ENCODE measurements at places on chromosomes 12 and 14. TPM values are rescaled to one million over a fixed set of nuclear protein-coding genes. Genes with fewer than 3 reads are reported as not detected.

DNA sequence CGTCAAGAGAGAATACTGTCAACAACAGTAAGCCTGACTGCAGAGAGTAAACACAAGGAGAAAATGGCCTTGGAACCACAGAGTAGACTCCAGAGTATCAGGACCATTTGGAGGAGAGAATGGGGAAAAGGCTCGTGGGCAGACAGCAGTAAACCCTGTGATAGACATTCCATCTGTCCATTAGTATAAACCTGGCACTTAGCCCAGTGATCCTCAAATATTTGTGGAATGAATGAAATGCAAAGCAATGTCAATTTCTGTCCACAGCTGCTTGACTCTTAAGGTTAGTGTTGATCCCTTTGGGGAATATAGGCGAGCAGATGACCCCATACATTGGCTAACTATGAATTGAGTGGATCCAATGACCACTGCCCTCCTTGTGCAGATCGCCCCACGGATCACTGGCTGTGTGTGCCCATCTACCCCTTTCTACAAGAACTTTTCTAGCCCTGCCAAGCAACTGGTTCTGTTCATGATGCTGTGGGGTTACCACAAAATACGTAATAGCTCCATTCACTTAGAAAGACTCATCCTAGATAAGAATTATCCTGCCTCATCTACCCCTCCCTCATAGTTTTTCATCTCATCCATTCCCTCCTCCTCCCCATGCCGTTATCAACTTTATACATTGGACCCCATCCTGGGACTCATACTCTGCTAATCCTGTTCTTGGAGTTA is 846.8 kb downstream of the NRXN3 start:
- DNase-seq = no peak

Gene WASHC3
- 33.0 TPM for total RNA-seq

DNA sequence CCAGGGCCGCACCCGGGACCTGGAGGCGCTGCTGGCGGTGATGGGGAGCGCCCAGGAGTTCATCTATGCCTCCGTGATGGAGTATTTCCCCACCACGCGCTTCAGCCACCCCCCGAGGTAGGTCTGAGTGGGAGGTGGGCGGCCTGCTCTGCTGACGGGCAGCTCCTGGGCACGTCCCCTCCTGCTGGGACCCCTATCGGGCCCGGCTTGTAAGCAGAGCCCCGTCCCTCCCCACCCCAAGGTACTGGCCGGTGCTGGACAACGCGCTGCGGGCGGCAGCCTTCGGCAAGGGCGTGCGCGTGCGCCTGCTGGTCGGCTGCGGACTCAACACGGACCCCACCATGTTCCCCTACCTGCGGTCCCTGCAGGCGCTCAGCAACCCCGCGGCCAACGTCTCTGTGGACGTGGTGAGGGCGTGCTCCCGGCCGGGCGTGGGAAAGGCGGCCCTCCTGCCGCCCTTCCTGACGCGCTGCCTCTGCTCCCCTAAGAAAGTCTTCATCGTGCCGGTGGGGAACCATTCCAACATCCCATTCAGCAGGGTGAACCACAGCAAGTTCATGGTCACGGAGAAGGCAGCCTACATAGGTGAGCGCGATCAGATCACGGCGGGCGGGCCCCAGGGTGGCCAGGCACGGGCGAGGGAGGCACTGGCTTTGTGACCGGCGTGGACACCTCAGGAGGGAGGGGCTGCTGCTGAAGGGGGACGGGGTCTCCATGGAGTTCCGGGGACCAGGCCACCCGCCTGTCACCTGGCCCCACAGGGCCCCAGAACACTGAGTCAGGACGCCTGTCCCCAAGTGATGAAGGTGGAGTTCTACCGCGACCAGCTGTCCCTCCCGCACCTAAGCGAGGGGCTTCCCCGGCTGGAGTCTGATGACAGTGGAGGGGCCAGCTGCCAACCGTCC is 7.3 kb downstream of the PLD4 start:
- peak; percentile 94 for DNase-seq

Gene B3GNT4
- 1.0 TPM for total RNA-seq

GRCh38 chr14:77281852-77282410 is 10.9 kb upstream of the NGB start:
- no peak for DNase-seq

Gene RNFT2
- total RNA-seq = 6.6 TPM

- no peak for DNase-seq
Measured at GRCh38 chr12:92615086-92615485, 87.7 kb upstream of the PLEKHG7 start.

Gene MMP17
- total RNA-seq = 1.3 TPM

Gene VRTN
- total RNA-seq = not detected

- no peak for DNase-seq
Measured at GRCh38 chr12:92504594-92504981, 198.2 kb upstream of the PLEKHG7 start.

DNA sequence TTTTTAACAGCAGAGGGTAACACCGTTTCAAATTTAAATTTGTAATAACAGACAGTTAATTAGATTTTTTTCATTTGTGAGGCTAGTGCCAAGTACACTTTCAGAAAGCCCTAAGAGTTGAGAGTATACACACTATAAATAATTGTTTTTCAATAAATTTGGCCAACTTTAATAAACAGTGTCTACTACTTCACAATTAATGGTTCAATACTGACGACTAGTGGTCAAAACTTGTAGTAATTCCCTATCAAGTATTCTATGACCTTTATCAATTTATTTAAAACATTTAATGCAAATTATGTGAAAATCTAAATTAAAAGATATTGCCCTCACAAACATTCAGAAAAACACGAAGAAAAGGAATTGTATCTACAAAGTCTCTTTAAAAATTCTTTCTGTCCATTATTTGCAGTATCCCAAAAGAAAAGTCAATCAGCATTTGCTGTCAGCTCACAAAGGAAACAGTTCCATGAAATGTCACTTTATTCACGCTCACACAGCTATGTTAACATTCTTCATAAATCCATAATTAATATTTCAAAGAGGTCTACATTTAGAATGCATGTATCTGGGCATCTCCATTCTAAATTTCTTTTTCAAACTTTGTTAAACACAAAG is 91.2 kb downstream of the CEP128 start:
- DNase-seq = no peak

DNA sequence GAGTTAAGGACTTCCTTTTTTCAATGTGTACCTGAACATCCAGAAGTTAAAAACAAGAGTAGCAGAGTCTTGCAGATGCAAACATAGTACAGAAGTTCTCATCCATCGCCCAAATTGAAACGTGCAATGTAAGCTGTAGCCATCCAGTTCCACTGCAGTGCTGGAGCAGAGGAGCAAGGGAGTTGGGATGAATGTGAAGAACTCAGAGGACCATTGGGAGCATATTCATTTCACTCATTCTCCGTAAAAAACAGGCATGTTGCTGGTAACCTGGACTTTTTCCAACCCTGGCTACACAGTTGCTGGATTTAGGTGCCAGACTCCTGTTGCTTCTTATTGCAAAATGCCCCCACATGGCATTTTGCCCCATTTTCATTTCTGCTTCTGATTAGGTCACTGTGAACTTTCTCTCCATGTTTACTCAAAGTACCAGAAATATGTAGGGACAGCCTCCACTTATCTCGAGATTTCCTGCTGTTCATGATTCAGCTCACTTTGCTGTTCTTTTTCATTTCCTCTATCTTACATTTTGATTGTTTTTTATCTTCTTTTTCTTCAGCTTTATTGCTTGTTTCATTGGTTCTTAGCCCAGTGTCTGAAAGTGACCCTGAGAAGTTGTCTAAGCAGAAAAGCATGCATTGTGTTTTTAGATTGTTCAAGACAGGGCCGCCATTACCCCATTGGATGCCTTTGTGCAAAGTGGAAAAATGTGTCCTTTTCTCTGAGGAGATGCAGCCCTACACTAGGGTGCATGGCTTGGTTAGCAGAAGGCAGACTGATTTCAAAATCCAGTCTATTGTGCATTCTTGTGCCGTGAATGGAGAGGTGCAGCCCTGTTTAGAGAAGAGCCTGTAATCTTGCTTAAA is 109.0 kb upstream of the AMIGO2 start:
- DNase-seq = no peak

DNA sequence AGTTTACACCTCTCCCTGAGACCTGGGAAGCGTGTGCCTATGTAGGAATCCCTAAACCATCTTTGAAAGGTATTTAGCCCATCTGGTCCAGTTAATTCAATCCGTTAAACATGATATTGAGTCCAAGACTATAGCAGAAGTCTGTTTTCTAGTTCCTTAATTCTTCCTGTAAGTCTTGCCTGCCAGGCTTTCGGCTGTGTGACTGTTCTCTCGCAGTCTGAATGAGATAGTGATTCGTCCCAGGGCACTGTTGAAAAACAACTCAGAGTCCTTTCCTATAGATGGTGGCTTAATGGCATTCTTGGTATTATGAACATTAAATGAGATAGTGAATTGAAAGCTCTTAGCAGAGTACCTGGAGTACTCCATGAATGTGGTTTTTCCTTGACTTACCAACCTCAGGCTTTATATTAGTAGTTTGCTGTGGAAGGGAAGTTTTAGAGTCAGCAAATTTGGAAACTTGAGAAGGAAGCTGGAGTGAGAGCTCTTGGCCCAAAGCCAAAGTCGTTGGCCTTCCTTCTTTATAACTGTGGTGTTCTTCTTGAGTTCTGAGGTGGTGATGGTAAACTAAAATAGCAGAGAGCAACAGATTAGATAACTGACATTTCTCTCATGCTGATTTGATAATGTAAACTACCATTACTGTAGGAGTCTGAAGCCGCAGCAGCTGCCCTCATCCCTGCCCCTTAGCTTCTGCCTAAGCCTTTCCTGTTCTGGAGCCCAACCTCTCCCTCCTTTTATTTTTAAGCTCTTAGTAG is 76.5 kb downstream of the TGFB3 start:
- no peak for DNase-seq

Gene ALDH1L2
- 153 TPM for total RNA-seq

- DNase-seq = no peak
Measured at GRCh38 chr12:59594943-59595500, 807 bp upstream of the SLC16A7 start.

GRCh38 chr12:26046203-26046602 is 78.6 kb downstream of the BHLHE41 start:
- DNase-seq = no peak

- DNase-seq = no peak
Measured at GRCh38 chr12:25482625-25483024, 70.5 kb downstream of the LMNTD1 start.

GRCh38 chr12:82182601-82183190 is 175.5 kb downstream of the CCDC59 start:
- no peak for DNase-seq

GRCh38 chr14:90569606-90570387 is 173.0 kb downstream of the CALM1 start:
- peak; percentile 69 for DNase-seq

DNA sequence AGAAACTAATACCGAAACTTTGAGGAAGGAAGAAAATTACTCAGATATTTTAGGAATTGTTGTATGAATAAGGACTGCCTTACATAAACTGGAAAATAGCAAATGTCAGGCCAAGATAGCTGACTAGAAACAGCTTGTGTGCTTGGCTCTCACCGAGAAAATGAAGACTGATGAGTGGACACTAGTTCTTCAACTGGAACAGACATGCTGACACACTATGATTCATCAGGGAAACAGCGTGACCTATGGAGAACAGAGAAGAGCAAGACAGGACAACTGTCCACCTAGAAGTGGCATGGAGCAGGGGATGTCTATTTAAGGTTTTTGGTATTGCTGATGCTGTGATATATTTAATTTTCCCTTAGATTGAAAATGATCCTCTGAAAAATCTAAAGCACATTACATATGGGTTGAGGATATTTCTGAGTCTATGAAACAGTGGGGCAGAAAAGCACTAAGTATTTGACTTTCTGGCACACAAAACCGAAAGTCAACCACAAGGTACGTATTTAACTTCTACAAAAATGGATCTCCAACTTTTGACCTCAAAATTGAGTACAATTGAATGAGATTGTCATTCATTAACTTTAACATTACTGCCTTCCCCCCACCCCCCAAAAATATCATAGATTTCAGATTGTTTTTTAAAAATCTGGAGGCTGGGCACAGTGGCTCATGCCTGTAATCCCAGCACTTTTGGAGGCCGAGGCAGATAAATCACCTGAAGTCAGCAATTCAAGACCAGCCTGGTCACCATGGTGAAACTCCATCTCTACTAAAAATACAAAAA is 863.2 kb downstream of the LRFN5 start:
- no peak for DNase-seq
